CD4-positive, alpha-beta T cell (primary cell): ENCODE measurements at places on chromosomes 2 and 18.

GRCh38 chr18:6616981-6617380 is 112.5 kb upstream of the ARHGAP28 start:
- no peak for DNase-seq

- DNase-seq: no peak
These were observed 109.4 kb downstream of the NRXN1 start for GRCh38 chr2:50922506-50922905.

GRCh38 chr2:24265212-24265611 is 90.4 kb downstream of the FAM228A start:
- no peak for DNase-seq

DNA sequence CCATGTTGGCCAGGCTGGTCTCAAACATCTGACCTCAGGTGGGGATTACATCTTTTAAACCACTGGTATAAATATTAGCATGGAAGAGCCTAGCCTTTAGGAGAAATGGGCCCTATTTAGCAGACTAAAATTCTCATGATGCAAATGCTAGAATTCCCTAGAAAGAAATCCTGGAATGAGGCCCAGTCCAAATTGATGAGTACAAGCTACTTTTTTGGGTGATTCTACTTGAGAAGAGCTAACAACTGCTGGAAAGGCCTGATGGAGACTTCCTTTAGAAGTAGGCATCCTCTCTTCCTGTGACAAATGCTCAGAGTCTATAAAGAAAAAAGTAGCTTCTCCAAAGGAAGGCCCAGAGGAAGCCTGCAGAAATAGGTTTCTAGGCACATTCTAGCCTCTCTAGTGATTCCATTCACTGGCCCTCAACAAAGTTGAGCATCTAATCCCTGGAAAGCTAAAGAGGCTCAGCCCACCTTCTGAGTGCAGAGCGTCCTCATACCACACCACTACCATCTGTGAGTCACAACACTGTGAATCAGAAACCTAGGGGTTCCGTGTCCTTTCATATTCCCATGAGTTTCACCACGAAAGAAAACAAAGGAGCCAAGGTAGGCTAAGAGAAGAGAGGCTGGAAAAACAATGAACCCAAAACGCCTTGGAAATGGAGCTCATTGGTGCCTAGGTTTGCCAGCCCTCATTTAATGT is 183.1 kb downstream of the C1D start:
- DNase-seq: no peak

DNA sequence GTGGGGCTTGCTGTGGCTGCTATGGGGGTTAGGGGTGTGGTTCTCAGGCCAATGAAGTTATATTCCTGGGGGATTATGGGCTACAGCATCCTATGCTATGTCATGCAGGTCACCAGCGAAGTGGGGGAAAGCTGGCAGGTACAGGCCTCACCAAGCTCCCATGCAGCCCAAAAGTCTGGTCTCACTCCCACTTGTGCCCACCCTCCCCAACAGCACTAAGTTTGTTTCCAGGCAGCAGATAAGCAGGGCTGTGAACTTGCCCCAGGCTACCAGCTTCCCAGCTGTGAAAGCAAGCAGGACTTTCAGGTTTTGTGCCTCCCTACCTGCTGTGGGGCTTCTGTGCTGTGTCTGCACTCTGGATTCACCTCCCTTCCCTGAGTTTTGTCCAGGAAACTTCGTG is 469.7 kb downstream of the CPS1 start:
- DNase-seq: no peak

GRCh38 chr2:96954011-96954846 is 32.2 kb downstream of the FAM178B start:
- no peak for DNase-seq

GRCh38 chr2:165815299-165816141 is 21.5 kb upstream of the GALNT3 start:
- DNase-seq: no peak

- no peak for DNase-seq
These were observed at the start of gene SULT1C4 for GRCh38 chr2:108377815-108378630. TSS of gene SULT1C4 (plus strand) at chr2:108377954. CDS start at chr2:108378338, 384 bp downstream.

DNA sequence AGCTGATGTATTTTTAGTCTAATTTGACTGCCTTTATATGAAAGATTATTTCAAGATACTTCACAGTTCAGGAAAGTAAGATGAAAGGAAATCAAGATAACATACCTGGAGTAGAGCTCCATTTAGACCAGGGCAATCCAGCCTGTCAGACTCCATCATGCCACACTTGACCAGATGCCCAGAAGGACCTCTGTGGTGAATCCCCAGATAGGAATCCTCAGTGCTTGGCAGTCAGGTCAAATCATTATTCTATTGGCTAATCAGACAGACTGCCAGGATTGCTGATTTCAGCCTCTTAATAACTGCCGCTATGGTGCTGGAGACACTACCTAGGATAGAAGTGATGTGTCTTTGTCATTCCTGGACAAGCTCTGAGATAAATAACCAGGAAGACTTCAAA is 404.2 kb downstream of the STK39 start:
- no peak for DNase-seq

GRCh38 chr2:84796798-84797197 is 84.1 kb downstream of the TRABD2A start:
- DNase-seq: no peak

DNA sequence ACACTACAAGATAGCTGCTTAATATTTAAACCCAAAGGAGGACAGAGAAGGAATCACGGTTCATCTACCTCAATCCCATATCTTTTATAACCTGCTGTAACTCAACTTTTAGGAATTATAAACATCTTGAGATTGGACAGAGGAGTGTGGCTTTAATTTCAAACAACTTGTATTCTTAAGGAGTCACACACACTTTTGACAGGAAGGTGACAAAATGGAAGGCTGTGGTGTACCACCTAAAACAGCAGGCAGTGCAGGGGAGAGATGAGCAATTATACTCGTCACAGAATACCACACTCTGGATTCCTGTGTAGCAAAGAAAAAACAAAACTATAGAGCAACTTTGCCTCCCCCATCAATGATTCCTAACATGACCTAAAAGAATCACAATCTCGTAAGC is 194.8 kb downstream of the ZEB2 start:
- DNase-seq: no peak

- DNase-seq: no peak
These were observed 529.1 kb downstream of the ZNF804A start for GRCh38 chr2:185127412-185127811.

- no peak for DNase-seq
These were observed 36.5 kb downstream of the POLR1A start for GRCh38 chr2:86069091-86069685.

DNA sequence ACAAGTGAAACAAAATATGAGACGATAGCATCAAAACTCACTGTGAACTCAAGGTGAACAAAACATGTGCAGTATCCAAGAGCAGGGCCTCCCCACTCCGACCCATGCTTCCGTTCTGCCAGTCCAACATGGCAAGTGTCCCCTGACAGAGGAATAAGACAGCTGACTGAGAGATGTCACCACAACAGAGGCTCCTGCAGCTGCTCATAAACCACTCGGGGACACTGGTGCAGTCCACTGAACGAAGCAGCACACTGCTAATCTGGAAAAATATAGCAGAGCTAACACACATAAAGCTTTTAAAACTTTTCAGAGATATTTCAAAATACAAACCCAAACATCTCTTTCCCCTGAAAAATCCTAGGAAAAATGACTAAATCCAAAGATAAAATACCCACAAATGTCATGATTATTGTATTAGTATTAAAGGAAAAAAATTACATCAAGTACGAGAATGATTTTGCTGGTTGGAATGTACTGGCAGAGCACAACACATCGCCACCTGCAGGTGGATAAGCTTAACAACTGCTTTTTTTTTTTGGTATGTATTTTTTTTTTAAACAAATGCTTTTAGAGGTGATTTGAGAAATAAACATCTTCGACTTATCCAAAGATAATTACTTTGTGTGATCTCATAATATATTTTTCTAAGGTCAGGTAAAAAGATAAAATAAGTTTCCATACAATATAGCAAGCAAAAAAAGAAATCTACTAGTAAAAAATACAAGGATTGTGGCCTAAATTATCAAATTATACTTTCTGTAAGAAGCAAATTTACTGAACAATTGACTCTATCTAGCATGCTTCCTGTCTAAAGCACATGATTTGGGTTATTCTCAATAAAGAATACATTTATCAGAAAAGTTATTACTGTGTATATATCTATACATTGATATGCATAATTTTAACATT is 18.6 kb downstream of the THADA start:
- DNase-seq: peak; percentile 50

DNA sequence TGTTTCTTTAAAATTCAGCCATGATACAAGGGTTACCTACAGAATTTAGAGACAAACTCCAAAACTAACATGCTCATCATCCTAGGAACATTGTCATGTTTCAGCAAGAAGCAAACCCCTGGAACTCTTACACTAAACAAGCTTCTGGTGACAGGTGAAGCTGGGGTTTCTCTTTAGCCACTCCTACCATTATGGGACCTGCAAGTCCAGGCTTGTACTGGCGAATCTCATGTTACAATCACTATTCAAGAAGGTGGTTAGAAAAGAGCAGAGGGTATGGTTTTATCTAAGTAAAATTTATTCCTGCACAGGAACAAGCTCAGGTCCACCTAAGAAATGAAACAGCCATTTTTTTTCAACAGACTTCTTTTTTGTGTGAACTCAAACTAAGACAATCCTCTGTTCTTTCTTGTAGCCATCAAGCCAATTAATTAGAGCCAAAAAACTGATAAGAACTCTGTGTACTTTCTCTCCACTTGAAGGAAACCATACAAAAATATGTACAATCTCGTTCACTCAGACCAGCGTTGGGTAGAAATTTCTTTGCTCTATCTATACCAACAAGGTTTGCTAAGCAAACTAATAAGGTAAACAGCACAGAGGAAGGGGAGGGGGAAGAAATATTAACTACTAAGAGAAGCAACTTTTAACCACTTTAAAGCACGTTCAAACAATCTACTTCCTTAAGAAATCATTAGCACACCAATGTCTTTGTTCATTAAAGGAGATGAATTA is 63.3 kb upstream of the NEDD4L start:
- no peak for DNase-seq

GRCh38 chr2:104523921-104524320 is 330.0 kb upstream of the POU3F3 start:
- no peak for DNase-seq

DNA sequence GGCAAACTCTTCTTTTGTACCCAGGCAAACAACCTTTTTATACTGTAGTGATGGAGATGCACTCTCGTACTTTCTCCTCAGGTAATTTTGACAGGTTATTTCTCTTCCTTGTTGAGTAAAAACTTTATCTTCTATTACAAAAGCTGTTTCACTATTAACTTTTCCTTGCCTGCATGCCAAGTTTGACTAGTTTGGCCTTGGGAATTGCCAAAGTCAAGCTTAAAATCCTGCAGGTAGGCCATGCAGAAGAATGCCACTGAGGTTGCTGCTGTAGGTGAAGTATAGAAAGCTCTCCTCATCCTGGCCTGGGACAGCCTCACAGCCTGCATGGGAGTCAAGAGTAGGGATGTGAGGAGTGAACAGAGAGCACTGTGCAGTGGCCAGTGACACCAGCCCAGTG is 1293.5 kb upstream of the CHAC2 start:
- DNase-seq: no peak

DNA sequence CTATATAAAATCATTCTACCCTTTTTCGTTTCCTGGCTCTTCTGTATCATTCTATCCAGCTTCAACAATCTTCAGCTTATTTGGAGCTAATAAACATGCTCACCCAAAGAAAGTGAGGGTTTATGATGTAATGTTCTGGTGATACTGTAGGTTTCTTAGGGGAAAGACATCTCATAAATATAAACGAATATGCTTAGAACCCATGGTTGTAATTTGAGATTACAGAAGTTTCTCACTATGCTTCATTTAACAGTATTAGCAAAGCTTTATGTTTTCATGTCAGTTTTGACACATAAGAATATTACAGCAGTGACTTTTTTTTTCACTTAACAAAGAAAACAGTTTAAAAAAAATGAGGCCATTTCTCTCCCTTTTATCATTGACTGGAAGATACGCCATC is 11.8 kb upstream of the PEX13 start:
- DNase-seq: no peak

GRCh38 chr2:144376460-144376859 is 143.5 kb downstream of the ZEB2 start:
- DNase-seq: no peak

- DNase-seq: no peak
These were observed 125.0 kb downstream of the SPHKAP start for GRCh38 chr2:228056293-228057097.

DNA sequence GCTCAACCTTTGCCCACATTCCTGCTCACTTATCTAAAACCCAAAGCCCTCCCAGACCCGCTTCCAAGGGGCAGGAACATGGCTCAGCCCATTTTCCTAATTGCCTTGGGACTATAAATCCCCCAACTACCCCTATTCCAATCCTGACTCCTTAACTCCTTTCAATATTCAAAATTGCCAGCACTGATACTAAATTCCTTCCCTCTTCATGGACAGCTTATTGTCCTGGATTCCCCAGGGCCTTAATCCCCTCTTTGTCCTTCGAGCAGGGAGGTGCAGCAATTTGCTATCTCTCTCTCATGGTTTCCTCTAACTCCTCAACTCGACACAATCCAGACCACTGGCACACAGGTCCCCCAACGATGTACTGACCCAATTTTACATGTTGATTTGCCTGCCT is 99.1 kb downstream of the SLC25A12 start:
- DNase-seq: no peak

DNA sequence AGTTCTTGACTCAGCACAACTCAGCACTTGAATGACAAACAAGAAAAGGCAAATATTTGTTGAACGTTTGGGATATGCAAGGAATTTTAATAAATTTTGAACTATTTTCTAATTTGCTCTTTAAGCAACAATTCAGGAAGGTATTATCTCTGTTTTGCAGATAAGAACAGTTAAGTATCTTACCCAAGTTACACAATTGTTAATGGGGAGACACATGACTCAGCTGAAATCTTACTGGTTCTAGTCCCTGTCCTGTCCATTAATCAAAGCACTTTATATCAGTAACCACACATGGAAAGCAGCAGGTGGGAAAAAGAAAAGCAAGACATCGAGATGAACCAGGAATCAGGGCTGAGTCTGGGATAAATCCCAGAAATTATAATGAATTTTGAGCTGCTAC is 493.9 kb upstream of the PIK3C3 start:
- no peak for DNase-seq

DNA sequence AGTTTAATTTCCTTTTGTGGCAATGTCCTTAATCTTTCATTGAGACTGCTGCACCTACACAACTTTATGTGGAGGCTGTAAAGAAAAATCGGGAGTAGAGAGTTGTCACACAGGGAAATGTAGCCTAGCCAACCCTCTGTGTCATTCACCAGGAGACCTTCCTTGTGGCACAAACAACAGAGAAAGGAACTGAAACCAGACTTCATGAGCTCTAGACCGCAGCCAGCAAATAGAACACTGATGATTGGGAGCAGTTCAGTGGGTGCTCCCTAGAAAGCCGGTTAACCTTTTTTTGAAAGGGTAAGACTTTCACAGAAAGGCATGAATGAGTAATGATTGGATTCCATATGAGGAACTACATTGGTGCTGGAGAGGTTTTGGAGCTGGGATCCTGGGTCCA is 1752.4 kb upstream of the CELF4 start:
- DNase-seq: no peak

GRCh38 chr18:75223687-75224347 is 13.2 kb downstream of the TSHZ1 start:
- no peak for DNase-seq

- no peak for DNase-seq
These were observed 142.7 kb downstream of the FIGN start for GRCh38 chr2:163592954-163593622.
